ENCODE measurements at places on chromosomes 11 and 22.

DNA sequence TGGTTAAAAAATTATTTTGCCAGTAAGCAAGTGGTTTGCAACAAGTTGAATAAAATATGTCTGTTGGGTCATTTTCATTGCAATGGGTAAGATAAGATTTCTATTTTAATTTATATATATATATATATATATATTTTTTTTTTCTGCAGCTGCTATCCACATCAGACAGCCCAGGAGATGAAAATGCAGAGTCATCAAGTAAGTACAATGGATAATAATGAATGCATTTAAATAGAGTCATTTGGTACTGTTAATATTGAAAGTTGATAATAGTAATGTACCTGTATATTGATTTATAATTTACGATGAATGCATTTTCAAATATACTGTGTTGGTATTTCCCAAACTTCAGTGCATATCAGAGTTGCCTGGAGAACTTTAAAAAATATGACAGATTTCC, 11.5 kb downstream of the BIRC3 start:
- no peak for DNase-seq

DNA sequence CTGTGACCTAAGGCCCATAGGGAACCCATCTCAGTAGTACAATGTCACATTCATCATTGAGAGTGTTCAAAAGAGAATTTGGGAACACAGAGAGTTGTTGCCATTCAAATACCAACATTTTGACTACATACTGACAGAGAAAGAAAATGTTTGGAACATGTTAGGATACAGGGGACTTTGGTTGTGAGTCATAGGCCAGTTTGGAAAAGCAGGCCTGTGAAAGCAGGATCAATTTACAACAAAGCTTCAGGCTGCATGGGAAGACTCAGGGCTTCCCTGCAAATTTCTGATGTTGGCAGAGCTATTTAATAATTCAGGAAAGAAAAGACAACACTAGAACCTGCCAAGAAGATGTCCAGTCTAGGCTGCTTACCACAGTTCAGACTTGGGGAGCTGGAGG, 374 bp downstream of the NLRP10 start:
- DNase-seq: no peak

DNA sequence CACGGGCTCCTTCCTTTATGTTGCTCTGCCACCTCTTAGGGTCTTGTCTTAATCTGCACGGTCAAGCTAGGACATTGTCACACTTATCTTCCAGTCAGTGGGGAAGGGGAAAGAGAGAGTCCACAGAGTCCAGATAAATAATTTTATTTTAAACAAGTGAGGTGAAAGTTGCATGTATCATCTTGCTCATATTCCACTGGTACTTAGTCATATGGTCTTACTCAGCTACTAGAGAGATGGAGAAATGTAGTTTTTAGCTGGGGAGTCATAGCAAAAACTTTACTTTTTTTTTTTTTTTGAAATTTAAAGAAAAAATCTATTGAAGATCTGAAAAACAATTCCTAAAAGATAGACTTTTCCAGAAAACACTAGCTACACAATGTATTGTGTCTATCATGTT, 29.0 kb downstream of the PDE3B start:
- DNase-seq: no peak

DNA sequence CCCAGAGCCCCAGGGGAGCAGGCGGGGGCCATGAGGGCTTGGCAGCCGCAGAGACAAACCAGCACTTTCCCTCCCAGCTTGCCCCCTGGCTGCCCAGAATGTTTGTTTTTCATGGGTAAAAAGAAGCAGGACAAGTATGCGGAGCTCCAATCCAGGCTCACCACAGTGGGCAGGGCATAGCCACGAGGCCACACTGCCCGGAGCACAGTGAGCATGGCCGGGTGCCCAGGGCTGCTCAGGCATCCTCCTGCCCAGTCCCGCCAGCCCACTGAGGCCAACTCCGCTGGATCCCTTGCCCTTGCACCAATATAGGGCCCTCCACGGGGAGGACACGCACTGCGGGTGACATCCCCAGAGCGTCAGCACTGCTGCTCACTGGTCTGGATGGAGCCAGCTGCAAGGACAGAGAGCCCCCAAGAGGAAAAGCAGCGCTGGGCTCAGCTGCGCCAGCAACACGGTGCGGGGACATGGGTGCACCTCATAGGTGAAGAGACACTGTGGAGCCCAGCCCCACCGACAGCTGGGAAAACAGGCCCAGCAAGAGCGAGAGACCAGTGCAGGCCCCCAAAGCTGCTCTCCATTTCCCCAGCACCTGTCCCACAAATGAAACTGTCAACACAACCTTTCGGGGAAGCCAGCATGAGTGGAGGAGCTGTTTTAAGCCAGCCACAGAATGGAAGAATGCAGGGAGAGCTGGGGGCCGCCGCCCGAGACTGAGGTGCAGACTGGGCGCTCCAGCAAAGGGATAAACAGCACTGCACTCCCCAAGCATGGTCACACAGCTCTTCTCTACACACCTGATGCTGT, 24.8 kb downstream of the ARVCF start:
- no peak for DNase-seq

- no peak for DNase-seq
Measured at GRCh38 chr11:86463120-86463519, 88.4 kb downstream of the CCDC81 start.

- DNase-seq: no peak
Measured at GRCh38 chr11:75203138-75203537, 37.4 kb upstream of the TPBGL start.

GRCh38 chr22:23315341-23315917, 135.1 kb downstream of the BCR start:
- no peak for DNase-seq

DNA sequence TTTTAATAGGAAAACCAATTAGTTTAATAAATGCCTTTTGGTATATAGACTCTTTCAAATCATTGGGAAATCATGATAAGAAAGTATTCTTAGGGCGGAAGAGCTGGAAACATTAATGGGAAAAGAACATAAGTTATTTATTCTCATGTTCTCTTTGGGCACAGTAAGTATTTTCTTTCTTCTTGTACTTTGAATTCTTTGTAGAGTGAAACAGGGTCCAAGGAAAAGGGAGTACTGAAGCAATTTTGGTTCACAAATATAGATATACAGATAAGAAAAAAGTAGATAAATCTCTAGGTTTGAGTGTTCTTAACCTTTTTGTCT, 123.2 kb downstream of the MICAL2 start:
- DNase-seq: no peak

DNA sequence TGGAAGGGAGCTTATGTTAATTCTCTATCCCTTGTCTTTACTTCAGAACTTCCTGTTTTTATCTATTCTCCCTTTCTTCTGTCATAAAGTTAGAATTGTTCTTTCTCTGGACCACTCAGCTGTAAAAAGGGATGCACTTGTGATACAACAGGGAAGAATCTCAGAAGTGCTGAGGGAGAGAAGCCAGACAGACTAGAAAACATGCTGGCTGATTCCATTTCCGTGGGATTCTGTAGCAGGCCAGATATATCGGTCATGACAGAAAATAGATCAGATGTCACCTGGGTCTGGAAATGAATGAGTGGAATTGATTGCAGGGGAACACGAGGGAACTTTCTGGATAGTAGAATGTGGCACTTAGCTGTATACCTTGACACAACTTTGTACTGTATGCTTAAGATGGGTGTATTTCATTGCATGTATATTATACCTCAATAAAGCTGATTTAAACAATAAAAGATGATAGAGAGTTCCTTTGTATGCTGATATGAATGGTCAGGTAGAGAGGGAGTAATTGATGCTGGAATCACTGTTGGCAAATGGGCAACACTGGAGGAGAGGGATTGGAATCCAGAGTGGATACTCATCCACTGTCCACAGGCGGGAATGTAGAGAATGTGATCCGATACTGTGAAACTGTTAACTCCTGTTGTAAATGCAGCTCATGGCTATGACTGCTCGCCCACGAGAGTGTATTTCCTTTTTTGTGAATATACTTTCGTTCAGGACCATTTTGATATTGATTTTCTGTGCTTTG, 59.6 kb downstream of the ATXN10 start:
- DNase-seq: no peak

GRCh38 chr11:45395421-45395820, 109.3 kb upstream of the SYT13 start:
- DNase-seq: no peak

DNA sequence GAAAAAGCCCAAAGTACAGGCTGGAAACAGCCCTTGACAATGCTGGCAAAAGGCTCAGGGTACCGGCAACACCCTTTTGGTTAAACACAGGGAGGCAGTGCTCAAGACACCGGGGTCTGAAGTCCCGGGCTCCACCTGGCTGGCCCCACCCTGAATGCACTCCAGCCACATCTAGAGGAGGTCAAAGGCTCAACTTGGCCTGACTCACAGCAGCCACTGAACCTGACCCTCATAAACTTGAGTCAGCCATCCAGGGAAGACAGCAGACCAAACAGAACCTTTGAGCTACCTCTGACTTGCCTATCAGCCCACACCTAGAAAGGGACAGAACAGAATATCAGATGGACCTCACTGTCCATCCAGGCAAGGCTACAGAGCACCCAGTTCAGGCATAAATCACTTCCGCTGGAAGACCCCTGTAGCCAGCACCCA, 3.8 kb downstream of the CFL1 start:
- no peak for DNase-seq

- no peak for DNase-seq
Measured at GRCh38 chr11:14312736-14313438, 46.1 kb downstream of the RRAS2 start.

GRCh38 chr11:88231894-88232482, 56.7 kb upstream of the RAB38 start:
- DNase-seq: no peak

DNA sequence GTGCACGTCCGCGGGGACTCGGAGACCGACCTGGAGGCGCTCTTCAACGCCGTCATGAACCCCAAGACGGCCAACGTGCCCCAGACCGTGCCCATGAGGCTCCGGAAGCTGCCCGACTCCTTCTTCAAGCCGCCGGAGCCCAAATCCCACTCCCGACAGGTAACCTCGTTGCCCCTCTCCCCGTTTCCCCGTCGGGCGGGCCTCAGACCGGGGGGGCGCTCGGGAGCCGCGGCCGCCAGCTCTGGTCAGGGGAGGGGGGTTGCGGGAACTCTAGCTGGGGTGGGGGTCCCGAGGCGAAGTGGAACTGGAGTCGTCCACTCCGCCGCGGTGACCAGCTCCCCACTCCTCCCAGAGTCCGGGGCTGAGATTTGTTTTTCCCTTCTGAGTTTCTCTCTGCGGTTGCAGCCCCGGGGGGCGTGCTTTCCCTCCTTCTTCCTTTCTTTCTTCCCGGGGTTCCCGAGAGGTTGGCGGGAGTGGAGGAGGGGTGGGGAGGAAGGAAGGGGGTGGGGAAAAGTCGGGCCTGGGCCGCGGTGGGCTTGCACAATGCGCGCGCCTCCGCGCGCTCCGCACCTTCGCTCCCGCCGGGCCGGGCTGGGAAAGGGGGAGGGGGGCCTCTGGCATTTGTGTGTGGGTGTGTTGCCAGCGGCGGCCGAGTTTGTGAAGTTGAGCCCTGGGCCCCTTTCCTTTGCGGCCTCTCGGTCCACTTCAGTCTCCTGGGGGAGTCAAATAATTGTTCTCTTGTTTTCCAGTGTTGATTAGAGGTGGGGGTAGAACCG, 952 bp downstream of the YAP1 start:
- no peak for DNase-seq

DNA sequence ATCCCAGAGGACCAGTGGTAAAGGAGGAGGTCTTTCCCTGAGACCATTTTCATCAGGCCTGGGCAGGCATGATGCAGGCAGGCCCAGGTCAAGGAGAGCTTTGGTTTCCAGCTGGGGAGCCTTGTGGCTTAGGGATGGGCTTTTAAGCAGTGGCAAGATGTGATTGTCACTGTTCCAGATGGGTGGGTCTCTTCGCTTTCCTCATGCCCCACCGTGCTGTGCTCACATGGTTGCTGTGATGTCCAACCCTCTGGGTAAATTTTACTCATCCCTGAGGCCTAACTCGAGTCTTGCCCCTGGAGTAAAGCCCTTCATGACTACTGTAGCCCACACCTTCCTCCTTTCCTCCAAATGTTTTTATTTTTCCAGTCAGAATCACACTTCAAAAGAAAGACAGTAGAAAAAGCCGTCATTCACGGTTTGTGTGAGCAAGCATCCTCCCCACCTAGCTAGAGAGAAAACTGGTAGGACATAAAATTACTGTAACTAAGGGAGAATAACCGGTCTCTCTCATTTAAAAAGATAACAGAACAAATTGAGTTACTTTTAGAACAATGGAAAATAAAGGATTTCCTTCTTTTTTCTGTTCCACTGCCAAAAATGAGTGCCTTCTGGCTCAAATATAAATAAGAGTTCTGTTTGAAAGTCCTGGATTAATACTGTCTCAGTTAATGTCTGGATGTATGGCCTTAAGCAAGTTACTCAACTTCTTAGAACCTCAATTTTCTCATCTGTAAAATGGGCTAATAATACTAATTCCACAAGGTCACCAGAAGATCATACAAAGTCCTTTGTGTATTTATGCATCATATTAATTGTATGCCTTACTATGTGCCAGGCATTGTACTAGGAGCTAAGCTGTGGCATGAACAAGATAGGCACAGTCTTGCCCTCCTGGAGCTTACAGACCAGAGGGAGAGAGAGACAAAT, 84.9 kb downstream of the ME3 start:
- DNase-seq: peak; percentile 61

DNA sequence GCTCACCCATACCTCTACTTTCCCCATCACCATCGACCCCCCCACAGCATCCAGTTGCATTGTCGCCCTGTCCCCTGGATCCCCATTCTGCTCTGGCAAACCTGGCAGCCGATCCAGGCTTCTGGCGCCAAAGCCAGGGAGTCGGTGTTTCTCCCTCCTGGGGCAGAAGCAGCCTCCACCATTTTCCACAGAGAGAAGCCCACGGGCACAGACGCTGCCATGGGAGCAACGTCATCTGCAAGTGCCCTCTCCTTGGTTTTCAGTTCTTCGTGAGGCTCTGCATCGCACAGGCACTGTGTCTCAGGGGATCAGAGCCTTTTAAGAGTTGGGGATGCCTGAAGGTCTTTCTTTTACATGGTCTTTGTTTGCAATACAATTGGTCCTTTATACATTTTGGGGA, 2.3 kb downstream of the YPEL4 start:
- peak; percentile 52 for DNase-seq

- no peak for DNase-seq
Measured at GRCh38 chr11:59674291-59674690, 5.5 kb upstream of the PATL1 start.

DNA sequence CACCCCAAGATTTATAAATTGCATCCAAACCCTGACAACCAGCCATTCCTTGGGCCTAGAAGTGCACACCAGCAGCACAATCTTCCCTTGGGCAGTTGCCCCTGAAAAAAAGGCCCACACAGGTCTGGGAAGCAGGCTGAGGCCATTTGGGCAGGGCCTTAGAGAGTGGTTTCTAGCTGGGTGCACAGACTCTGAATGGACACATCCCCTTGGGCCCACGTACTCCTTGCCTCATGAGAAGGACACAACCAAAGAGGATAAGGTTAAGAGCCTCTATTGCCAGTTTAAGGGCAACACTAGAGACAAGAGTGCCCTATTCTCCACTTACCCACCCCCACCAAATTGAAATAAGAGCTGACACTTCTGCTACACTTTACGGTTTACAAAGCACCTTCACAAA, 933 bp upstream of the PANX3 start:
- DNase-seq: no peak

GRCh38 chr11:123690485-123690884, 36.1 kb upstream of the SCN3B start:
- DNase-seq: no peak

GRCh38 chr22:43591380-43591779, 179.6 kb downstream of the MPPED1 start:
- DNase-seq: no peak

Data from DMS79 treated with DMSO at 0.1 percent for 48 hours (cell line).